Fibroblast of skin of scalp (primary cell): ENCODE measurements at places on chromosomes 3 and 15.

GRCh38 chr15:76185716-76186115 lies 125.6 kb downstream of the ETFA start:
- DNase-seq = peak; percentile 75

DNA sequence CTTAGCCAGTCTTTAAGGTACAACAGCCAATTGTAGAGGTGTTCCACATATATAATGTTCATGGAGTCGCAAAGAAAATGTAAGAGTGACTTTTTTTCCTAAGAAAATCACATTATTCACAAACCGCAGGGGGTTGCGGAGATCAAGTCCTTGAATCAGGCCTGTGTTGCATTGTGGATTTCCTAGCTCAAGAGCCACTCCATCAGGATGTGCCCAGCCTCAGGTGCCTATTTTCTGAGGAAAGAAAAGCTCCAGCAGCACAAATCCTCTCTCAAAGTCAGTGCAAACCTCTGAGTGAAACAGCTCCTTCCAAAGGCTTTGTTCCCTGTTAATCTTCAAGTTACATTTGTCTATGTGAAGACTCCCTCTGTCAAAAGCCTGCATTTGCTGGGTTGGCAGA lies 349.4 kb downstream of the CLSTN2 start:
- DNase-seq = no peak

- DNase-seq = no peak
Observed at GRCh38 chr15:100020189-100020588, 287.0 kb upstream of the LYSMD4 start.

DNA sequence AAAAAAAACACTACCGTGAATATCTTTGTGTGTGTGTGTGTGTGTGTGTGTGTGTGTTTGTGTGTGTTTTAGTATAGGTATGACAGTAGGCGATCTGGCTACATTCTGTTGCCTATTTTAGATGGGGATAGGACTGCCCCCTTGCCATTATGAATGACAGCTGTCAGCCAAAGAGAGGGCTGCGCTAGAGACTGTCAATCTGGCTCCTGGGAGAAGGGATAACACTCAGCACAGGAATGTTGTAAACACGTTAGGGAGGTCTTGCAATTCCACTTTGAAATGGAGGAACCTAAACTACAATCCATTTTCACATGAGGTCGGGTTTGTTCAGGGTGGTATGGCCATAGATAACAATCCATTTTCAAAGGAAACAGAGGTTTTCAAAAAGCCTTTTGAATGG lies 14.1 kb upstream of the ETV5 start:
- DNase-seq = no peak

GRCh38 chr3:31728403-31728802 lies 195.7 kb downstream of the STT3B start:
- peak; percentile 62 for DNase-seq

DNA sequence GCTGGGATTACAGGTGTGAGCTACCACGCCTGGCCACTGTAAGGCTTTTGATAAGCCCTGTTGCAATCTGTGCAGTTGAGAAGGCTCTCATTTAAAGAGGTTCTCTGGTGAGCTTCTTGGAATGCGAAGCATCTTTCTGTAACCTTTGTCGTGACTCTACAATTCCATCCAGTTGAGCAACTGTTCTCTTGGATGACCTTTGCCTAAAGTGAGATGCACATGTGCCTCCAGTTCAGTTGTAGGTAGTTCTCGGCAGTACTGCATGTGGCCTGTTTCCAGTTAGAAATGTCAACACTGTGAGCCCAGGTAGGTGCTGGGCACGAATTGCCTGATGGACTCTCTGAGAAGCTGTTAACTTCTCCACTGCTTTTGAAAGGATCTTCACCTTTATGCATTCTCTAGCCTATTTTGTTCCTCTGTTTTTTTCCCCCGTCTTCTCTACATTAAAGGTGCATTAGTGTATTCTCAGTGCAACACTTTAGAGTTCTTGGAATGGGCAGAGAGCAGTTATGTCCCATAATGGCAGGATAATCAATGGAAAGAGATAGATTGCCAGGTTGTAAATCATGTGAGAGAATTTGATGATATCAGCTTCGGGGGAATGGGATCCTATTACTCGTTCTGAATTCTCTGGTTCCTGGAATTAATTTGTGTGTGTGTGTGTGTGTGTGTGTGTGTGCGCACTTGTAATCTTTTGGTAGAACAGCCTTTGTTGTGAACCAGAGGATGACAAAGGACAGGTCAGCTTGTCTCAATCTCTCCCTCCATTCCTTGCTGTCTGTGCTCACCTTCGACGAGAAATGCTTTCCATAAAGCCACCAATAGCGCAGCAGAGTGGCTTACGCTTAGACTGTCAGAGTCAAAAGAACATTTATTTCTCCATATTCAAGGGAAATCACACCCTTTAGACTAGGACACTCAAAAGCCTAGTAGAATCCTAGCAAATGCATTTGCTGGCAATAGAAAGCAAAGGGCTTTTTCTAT lies 51.1 kb downstream of the PTPRG start:
- DNase-seq = peak; percentile 29

GRCh38 chr3:37702478-37703154 lies 159.1 kb upstream of the CTDSPL start:
- DNase-seq = no peak

- DNase-seq = peak; percentile 33
Observed at GRCh38 chr3:8827641-8828040, 58.2 kb upstream of the OXTR start.

DNA sequence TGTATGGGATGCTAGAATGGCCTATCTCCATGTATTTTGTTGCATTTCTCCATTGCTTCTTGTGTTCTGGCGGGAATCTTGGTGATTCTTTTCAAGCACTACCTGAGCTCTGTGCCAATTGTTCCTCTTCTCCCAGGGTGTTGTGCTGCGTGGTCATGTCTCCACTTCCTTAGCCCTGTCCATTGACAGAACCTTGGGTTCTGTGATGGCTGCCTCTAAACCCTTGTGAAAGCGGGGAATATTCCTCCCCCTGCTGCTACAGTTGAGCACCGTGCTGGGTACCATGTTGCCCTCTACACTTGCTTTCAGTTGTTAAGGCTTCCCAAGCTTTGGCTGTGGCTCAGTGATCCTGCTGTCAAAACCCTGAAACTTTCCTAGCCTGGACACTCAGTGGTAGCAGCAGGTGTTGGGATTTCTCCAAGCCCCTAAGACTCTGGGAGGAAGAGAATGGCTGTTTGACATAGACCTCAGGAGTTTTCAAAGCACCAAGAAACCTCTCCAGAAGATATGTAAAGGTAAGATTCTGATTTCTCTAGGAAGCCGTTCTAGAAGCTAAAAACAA lies 69.5 kb downstream of the MBNL1 start:
- DNase-seq = no peak

- DNase-seq = no peak
Observed at GRCh38 chr15:77839456-77839855, 206.7 kb upstream of the LINGO1 start.

- peak; percentile 54 for DNase-seq
Observed at GRCh38 chr3:159884661-159885402, 103.8 kb upstream of the IL12A start.

- DNase-seq = peak; percentile 52
Observed at GRCh38 chr15:45429941-45430792, 51.8 kb upstream of the GATM start.

GRCh38 chr3:187798531-187799530 lies 53.6 kb upstream of the BCL6 start:
- no peak for DNase-seq

GRCh38 chr15:39202641-39203040 lies 378.2 kb upstream of the THBS1 start:
- no peak for DNase-seq

GRCh38 chr15:83546512-83546888 lies 99.4 kb downstream of the SH3GL3 start:
- DNase-seq = no peak

DNA sequence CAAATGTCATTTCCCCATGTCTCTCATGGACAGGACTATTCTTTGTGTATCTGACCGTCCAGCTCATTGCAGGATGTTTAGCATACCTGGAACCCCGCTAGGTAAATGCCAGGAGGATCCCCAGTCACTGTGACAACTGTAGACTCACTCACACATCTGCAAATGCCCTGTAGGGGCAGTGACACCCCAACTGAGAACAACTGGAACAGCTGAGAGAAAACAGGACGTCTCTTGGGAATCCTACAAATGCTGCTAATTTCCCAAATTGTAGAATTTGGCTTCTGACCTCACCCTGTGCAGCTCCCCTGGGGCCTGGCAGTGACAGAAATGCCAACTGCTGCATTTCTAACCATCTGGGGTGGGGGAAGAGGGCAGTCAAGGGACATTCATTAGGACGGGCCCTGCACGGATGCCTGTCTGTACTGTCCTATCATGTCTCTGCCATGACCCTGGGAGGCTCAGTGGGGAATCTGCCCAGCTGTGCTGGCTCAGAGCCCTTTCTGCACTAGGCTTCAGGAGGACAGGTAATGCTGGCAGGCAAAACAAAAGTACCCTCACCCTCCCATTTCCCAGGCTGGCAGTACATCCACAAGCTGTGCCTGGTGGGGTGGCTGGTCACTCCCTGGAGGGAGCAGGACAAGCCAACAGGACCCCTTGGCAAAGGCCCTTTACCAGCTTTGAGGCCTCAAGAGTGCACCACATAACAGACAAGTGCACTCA lies 30.4 kb downstream of the RAB6B start:
- no peak for DNase-seq

DNA sequence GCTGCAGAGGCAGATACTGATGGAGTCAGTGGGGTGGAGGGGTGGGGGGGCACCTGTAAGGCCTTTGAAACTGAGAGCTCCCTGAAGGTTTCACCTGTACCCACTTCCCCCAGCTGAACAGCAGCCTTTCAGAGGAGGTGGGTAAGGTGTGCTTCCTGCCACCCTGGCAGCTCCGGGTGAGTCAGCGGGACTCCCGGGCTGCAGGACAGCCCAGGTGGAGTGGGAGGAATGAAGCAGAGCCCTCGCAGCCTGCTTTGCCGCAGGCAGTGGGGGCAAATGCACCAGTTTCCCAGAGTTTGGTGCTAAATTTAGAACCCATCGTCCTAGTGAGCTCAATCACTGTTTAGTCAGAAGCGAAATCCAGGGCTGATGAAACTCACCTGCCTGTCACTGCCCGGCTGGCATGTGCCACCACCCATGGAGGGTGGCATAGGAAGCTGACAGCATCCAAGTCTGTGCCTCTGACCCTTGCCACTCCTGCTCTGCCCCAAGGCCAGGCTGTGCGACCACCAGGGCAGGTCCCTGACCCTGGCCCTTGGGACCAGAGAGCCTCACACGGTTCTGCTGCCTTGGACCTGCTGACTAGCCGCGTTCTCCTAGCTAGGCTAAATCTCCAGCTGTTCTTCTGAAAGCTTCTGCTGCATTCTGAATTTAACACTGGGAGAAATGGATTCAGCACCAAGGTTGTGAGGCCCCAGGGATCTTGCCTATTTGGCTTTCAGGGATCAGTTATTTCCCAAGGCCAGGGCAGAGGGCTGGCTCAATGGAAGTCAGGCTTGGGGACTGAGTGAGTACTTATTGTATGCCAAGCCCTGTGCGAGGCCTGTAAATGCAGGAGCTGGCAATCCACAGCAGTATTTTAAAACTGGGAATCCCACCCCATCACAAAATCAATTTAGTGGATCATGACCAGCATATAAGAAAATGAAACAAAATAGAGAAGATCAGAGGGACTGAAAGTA lies 67.3 kb upstream of the RASGRF1 start:
- DNase-seq = no peak

GRCh38 chr15:39502611-39503195 lies 78.2 kb upstream of the THBS1 start:
- DNase-seq = peak; percentile 21

DNA sequence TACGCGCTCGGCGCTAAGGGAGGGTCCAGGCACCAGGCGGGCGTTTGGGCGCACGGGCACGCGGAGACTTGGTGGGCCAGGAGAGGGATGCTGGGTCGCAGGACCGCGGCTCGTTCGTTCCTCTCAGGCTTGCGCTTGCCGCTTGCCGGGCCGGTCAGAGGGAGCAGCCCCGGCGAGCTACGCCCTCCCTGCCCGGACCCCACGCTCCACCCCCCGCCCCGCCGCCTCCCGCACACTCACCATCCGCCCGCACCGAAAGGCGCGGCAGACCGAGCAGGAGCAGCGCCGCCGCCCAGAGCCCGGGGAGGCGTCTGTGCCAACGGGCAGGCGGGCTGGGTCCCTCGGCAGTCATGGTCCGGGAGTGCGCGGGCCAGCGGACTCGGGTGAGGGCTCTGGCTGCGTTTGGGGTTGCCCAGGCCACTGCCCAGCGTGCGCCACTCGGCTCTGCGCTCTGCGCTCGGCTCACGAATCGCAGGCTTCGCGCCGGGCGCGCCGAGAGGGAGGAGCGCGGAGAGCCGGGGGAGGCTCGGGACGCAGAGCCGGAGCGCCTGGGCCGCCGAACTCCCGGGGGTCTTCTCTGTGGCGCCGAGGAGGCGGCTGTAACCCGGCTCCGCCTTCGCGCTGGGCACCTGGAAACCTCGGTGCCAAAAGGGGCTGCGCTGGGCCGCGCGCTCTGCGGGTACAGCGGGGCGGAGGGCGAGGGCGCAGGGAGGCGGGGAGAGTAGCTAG lies at the start of gene SUSD5:
Gene SUSD5, minus strand, starts transcription at position 365 of the 729 bp plus-strand sequence. Its CDS starts 13 bp downstream, at position 352.
- DNase-seq = peak; percentile 31

- DNase-seq = no peak
Observed at GRCh38 chr3:121918779-121919483, 24.7 kb downstream of the SLC15A2 start.

DNA sequence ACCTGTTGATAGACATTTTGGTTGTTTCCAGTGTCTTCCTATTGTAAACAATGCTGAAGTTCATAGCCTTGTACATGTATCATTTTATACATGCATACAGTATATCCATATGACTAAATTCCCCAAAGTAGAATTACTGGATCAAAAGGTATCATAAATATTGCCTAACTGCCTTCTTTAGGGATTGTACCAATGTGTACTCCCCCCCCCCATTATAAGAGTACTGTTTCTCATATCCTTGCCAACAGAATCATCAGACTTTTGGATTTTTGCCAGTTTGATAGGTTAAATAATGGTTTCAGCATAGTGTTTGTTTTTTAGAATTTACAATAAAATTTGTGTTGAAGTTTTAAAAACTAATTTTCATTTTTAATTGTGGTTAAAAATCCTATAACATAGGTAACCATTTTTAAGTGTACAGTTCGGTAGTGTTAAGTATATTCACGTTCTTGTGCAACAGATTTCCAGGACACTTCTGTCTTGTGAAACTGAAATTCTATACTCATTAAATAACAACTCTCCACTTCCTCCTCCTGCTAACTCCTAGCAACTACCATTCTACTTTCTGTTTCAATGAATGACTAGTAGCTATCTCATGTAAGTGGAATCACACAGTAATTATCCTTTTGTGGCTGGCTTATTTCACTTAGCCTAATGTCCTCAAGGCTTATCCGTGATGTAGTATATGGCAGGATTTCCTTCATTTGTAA lies 30.8 kb upstream of the MAP3K13 start:
- DNase-seq = peak; percentile 30

GRCh38 chr15:50067254-50067653 lies 51.8 kb downstream of the ATP8B4 start:
- no peak for DNase-seq

DNA sequence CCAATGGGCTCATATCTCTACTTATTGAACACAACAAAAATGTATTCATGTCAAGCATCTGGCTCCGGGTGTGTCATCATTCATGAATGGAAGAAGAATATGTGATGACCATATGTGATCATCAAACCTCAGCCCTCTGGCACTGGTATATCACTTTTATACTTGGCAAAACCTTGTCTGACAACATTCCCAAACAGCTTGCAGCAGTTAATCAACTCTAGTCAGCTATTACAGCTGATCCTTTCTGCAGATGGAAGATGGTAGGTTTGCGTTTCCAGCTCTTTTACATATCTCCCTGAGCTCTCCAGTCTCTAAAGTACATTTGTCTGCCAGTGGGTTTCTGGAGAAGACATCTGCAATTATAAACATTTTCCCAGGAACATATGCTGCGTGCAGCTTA lies 6.6 kb downstream of the PLSCR5 start:
- DNase-seq = peak; percentile 26
